ENCODE measurements at places on chromosomes 1 and 21. TPM values are rescaled to one million over a fixed set of nuclear protein-coding genes. Genes with fewer than 3 reads are reported as not detected.
A peak's percentile ranks its signal among the peaks of the same experiment; 100 is the strongest.

DNA sequence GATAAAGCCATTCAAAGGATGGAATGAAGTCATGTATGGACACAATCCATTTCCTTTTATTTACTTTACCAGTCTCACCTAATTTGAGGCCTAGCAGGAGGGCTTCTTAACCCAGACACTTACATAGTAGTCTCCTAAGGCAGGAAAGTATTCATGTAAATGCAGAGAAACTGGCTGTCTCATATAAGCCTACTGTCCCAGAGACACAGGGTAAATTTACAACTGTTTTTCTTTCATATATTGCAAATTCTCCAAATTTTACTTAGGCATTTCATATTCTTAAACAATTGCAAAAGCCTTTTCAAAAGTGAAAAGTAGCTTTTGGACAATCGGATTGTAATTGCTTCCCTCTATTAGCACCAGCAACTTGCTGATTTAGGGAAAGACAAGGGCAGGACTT is 29.9 kb downstream of the SPAG17 start:
- DNase-seq: no peak

GRCh38 chr1:207977876-207978275 is 67.0 kb upstream of the CD34 start:
- no peak for DNase-seq

DNA sequence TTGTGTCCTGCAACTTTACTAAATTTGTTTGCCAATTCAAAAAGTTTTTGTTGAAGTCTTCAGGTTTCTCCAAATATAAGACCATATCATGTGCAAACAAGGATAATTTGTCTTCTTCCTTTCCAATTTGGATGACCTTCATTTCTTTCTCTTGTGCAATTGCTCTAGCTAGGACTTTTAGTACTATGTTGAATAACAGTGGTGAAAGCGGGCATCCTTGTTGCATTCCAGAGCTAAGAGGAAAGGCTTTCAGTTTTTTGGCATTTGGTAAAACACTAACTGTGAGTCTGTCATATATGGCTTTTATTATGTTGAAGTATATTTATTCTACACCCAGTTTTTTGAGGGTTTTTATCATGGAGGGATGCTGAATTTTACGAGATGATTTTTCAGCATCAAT is 630.0 kb upstream of the ADGRL2 start:
- no peak for DNase-seq

Gene PCSK9
- 41.9 TPM for polyA plus RNA-seq

DNA sequence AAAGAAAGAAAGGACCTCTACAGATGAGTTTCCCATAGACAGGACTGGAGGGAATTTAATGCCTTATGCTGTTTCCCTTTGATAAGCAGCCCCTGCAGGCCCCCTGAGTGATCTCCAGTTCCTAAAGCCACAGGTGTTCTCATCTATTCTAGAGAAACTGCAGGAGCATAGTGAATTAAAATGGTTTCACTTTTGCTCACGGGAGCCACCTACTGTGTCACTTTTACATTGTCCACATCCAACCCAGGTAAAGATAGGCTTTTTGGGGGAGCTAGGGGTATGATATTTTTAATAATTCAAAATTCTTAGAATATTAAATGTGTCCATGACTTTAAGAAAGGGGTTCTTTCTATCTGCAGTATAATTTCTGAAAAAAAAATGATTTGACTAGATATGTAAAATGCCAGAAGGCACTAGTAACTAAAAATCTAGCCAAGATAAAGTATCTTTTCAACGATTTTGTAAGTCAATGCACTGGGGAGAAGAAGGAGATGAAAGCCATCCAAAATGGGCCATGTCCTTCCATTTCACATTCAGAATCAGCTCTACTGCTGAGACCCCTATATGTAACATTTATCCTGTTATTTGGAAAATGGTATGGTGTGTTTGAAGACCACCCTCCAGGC is 267.3 kb upstream of the DUSP10 start:
- no peak for DNase-seq

DNA sequence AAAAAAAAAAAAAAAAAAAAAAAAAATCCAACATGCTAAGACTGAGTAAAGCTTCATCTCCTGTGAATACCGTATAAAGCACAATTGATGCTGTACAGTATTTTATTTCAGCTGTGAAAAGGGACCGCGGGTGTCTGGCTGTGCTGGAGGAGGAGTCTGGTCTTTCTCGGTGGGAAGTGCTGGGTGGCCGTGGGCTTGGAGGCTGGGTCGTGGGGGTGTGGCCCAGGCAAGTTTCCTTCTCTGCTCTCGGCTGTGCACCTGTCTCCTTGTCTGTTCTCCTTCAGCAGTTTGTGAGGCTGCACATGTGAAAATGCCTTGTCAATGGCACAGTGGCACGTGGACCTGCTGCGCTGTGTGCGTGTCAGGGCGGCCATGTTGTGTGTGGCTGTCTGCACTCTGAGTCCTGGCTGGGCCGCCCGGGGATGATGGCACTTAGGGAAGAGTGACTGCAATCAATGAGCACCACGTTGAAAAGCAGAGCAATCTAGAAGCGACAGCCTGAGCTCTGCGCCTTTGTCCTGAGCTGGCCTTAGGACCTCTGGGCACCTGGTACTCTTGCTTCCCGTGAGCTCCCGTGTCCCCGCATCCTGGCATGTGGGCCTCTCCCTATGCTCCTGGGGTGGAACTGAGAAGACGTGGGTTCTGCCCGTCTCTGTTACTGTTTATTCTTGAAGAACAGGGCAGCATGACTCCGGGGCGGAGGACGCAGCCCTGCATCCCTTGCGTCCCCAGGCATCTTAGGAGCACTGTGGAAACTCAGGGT is 14.5 kb downstream of the AGPAT3 start:
- no peak for DNase-seq

DNA sequence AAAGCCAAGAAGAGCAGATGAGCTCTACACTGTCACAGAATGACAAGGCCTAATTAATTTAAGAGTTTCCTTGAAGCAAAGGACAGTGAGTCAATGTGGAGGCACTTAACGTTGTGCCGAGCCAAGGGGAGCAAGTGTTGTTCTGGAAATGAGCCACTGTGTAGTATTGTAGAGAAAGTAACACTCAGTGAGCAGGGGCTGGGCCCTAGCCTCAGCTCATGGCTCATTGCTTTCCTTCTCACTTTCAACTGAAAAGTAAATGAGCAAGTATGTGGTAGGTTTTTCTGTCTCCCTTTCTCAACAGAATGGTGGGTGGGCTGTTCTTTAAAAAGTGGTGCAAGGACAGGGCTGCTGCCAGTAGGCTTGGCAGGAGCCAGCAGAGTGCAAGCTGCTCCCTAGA is 11.8 kb upstream of the KIAA0040 start:
- no peak for DNase-seq

Gene RPL5
- 2,407 TPM for polyA plus RNA-seq

GRCh38 chr21:38810034-38810825 is 4.5 kb downstream of the ETS2 start:
- no peak for DNase-seq

- no peak for DNase-seq
Measured at GRCh38 chr1:2335721-2336455, 55.5 kb downstream of the MORN1 start.

Gene ADAMTS1
- 29.6 TPM for polyA plus RNA-seq

GRCh38 chr1:41378999-41379737 is 17.9 kb downstream of the FOXO6 start:
- DNase-seq: peak; percentile 62

DNA sequence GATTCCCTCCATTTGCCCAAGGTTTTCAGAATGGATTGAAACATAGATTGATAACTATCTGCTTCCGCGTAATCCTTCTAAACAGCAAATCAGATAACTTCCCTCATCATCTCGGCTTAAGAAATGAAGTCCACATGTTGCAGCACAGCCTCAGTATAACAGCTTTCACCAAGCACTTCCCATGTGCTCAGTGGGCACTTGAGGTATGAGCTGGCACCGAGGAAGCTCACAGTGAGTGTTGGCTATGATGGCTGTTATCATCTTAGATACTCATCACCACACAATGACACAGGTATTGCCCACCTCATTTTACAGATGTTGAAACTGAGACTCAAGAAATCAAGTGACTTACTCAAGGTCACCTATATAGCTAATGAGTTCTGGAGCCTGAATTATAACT is 43.2 kb downstream of the RCSD1 start:
- DNase-seq: no peak

DNA sequence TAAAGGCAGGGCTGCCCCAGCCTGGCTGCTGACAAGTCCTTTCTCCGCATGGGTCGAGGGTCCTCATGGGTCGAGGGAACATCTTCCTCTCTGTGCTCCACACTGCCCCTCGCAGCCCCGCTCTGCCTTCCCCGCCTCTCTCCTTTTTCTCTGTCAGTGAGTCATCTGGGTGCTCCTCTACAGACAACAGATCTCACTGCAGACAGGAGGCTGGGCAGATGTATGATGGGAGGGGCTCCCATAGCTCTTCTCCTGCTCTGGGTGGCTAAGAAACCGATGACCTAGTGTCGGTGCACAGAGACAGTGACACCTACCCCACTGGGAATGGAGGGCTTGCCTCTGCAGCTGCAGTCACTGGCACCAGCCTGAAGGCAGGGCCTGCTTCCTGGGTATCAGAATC is 5.5 kb downstream of the KCNA10 start:
- DNase-seq: no peak

GRCh38 chr1:119937198-119937597 is 40.9 kb upstream of the ADAM30 start:
- DNase-seq: no peak

GRCh38 chr1:155128755-155129473 is 1.2 kb downstream of the EFNA1 start:
- DNase-seq: peak; percentile 69

DNA sequence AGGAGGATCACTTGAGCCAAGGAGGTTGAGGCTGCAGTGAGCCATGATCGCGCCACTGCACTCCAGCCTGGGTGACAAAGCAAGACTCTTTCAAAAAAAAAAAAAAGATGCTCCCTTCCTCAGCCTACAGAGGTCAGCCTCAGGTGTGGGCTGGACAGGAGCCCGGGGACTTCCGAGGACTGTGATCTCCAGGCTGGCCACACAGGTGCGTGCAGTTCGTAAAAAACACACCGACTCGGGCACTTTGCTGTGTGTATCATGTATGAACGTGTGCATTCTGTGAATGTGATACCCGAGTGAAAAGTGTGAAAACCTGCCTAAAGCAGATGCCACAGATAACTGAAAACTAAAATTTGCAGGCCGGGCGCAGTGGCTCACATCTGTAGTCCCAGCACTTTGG is 8.4 kb upstream of the CCDC27 start:
- DNase-seq: no peak

Gene TBCE
- polyA plus RNA-seq: 14.4 TPM

Gene RIMKLA
- polyA plus RNA-seq: 6.6 TPM

DNA sequence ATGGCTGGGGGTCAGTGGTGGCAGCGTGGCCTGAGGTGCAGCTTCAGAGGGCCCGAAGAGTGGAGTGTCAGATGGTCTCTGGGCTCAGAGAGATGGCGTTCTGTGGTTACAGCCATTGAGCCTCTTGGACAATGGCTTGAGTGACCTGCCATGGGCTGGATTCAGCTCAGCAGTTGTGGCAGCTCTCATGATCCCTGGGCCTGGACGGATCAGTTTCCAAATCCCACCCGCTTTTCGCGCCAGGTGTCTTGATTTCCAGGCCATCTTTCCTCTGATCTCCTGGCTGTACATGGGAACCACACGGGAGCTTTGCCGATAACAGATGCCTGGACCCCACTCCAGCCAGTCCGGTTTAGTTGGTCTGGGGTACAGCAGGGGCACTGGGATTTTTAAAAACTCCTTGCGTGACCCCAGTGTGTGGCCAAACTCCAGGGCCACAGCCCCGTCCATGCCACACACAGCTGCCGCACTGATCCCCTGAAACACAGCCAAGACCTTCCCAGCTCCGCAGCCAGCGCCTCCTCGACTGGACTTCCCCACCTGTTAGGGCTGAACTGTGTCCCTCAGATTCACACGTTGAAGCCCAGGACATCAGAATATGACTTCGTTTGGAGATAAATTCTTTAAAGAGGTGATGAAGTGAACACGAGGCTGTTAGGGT is 67.9 kb downstream of the ATP5PO start:
- DNase-seq: no peak

GRCh38 chr1:181595234-181595633 is 111.9 kb downstream of the CACNA1E start:
- no peak for DNase-seq

- peak; percentile 66 for DNase-seq
Measured at GRCh38 chr1:32816676-32817158, 441 bp downstream of the YARS1 start.

Gene TAL1
- polyA plus RNA-seq: not detected

- no peak for DNase-seq
Measured at GRCh38 chr21:25891596-25891995, 156.8 kb downstream of the GABPA start.

Measured in sigmoid colon (tissue), 7 donors.